T-helper 22 cell (primary cell): ENCODE measurements at places on chromosomes 4 and X.

GRCh38 chr4:36099509-36099908 is 144.8 kb downstream of the ARAP2 start:
- no peak for DNase-seq

DNA sequence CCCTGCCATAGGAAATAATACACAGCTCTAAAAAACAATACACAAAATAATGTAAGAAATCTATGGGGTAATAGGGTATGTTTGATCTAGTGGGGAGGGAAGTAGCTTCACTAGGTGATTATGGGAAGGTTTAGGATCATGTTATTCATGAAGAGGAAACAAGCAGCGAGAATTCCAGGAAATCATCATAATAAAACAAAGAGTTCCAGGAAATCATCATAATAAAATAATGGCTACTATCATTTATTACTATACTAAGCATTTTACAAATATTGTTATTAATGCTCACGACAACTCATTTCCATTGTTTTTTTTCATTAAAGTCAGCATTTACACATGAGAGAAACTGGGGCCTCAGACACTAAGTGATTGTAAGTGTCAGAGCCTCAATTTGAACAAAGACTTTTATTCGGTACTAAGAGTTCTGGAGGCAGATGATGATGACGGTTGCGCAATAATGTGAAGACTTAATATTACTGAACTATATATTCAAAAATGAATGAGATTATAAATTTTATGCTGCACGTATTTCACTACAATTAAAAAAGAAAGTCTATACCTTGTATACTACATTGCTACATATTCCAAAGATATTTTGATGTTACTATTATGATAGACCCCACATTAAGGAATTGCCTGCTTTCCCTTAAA is 12.2 kb upstream of the CXCL8 start:
- DNase-seq: no peak

DNA sequence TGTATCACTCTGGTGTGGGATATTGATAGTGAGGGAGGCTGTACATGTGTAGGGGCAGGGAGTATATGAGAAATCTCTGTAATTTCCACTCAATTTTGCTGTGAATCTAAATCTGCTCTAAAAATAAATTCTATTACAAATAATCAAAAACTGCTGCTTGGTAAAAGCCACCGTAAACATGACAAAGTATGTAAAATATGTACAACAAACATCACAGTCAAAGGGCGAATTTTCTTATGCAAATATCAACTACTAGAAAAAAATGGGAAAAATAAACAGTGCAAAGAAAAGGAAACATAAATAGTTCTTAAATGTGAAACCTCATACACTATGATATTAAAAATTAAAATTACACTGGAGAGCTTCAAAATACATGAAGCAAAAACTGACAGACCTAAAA is 105.1 kb upstream of the DCLK2 start:
- DNase-seq: no peak

DNA sequence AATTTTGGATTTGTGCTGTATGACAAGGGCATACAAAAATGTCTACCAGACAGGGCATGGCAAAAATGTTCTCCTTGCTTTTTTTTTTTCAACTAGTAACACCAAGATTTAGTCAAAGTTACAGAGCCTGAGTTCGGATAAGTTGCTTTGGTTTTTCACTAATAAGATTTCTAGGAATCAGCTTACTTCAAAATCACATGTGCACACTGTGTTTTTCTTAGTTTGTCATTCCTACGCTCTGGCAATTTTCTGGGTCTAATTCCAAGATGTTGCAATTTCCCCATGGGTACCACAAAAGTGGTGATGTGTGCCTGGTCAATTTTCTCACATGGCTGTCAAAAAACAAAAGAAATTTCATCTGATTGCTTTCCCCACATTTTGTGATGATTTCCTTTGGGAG is 6.3 kb downstream of the C1QTNF7 start:
- no peak for DNase-seq

- DNase-seq: no peak
These were observed 28.3 kb downstream of the GPR143 start for GRCh38 chrX:9737363-9737762.

DNA sequence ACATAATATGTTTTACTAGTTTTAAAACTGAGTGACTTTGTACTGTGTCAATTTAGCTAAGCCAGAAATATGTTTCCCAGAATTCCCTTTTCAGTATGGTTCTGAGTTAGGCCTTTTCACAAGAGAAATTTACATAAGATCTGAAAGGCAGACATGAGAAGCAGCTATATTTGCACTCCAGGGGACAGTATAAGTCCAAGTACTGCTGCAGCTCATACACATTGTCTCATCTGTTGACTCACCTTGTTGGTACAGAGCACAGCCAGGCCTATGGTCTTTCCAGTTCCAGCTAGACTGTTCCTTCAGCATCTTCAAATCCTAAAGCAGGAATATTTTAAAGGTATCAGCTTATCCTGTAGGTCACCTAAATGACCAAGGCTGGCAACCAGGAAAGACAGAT is 53.5 kb downstream of the BMP3 start:
- no peak for DNase-seq

- DNase-seq: no peak
These were observed 146.8 kb downstream of the DCLK2 start for GRCh38 chr4:150224896-150225591.

- DNase-seq: no peak
These were observed 209.3 kb downstream of the UGT8 start for GRCh38 chr4:114807759-114808404.

DNA sequence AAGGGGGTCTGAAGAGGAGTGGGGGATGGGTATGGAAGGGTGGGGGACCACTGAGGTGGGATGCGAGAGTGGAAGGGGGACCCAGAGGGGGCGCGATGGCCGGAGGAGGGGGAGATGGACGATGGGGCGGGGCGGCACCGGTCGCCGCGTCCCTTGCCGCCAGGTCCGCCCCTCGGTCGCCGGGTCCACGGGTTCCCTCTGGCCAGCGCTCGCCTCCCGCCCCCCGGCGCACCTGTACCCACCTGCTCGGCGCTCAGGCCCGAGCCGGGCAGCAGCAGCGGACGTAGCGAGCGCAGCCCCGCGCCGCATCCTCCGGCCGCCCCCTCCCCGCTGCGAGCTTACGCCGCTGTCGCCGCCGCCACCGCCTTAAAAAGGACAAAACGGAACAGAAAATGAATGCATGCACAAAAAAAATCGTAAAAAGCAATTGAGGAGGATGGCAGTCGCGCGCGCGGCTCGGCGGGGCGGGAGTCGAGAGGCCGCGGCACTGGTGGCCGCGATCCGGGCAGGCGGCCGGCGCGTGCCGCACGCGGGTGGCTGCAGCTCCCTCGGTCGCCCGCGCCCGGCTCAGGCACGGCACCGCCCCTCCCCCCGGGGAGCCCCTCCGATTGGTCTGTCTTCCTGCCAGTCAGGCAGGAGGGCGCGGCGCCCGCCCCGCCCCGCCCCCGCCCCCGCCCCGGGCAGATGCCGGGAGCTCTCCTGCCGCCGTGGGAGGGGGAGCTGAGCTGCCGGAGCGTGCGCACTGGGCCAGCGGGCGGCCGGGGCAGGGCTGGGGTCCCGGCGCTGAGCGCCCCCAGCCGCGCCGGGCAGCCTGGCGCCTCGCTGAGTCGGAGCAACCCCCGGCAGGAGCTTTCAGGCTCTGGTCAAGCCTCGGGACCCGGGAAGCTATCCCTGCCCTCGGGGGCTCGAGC is at the start of gene JAKMIP1:
Gene JAKMIP1 (minus strand): TSS at position 539 of the 911 bp plus-strand sequence. CDS start 87,699 bp downstream, outside the sequence.
- DNase-seq: peak; percentile 79

DNA sequence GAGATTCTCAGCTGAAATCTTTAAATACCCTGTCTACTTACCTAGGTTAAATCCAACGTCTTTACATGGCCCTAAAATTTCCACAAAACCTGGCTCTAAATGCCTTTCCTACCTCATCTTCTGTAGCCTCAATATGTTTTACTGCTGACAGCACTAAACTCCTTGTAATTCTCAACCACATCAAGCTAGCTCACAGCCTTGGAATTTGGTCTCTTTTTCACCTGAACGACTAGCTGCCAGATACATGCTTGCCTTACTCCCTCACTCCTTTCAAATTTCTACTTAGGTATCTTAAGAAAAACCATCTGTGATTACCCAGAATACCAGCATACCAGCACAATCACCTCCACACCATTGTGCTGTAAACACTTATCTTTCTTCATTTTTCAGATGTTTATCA is 635.6 kb upstream of the PCDH10 start:
- DNase-seq: no peak

DNA sequence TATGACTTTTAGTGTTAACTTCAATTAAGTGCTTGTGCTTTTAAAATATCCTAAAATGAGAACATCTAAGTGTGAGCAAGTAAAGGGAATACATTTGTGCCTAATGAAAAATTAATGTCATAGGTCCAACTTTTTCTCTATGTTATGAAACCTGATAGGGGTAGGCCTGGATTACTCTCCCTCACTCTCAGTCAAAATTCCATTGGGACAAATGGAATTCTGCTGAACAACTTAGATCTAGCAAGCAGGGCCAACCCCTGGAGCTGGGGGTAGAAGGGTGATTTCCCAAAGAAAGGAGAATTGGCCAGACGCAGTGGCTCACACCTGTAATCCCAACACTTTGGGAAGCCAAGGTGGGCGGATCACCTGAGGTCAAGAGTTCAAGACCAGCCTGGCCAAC is 67.4 kb downstream of the EDNRA start:
- no peak for DNase-seq

DNA sequence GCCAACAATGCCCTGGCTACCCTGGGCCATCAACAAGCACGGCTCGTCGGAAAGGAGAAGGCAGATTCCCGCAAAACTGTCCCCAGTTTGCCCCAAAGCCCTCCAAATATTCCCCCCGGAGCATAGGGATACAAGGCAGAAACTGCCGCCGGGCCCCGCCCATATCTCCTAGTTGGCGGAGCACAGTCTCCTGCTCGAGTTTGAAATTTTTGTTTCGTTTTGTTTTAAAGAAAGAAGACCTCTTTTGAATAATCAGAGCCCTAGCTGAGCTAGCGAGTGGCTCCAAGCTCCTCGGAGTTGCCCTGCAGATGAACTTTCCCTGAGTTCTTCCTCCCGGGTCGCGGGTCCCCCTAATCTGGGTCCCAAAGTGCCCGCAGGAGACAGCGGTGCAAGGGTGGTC is 138.1 kb upstream of the ZIC3 start:
- no peak for DNase-seq

GRCh38 chr4:2866160-2866861 is 22.7 kb downstream of the ADD1 start:
- DNase-seq: no peak

DNA sequence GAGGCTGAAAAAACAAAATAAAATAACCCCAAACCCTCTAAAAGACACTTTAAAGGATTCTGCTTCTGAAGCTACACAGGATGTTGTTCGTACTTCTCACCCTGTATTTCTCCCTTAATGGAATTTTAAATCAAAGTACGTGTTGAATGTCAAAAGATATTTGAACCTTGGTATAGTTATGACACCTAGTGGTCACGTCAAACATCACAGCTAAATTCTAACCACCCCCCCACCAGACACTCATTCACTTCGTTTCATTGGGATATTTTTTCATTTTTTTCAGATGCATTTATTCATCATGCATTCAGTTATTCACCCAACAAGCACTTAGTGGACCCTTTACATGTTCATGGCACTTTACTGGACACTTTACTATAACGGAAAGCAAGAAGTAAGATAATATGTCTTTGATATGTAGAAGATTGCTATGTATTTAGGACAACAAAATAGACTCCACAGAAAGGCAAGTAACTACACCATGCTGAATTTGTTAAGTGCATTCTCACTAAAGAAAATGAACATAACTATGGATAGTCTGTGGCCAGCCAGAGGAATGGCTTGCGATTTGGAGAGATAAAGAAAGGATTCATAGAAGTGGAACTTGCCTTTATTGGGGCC is 62.5 kb upstream of the GPR174 start:
- no peak for DNase-seq

DNA sequence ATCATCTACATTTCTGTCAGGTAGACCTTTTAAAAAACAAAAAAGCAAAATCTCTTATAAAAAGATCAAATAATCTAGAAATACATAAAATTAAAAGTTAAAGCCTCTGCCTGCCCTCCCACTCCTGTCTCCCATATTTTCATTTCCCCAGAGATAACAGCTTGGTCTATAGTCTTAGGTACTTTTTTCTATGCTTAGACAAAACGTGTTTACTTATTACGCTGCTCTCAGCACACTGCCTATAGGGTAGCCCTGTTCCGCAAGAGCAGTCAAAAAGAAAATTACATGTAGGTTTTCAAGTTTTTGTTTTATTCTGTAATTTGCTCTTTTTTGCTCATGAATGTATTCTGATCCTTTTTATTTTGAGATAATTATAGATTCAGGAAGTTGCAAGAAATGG is 73.3 kb downstream of the TAF1 start:
- DNase-seq: no peak

GRCh38 chr4:159209249-159209648 is 106.4 kb downstream of the RAPGEF2 start:
- DNase-seq: no peak

DNA sequence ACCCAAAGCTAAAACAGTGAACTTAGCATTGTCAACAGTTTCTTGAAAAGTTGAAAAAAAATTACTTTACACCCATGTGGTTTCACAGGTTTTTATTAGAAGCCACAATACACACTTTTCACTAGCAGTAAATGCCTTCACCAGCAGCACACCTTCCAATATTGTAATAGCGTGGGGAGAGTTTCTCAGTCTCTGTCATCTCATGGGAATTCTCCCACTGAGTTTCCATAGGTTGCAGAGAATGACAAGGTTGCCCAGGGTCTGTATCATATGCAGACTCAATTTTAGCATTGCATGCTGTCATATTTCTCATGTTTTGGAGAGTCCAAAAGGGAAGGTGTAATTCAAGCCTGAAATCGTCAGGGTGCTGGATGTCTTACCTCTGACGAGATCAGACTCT is 486.1 kb upstream of the TENM3 start:
- no peak for DNase-seq

- no peak for DNase-seq
These were observed 124.7 kb upstream of the FAM9B start for GRCh38 chrX:9158611-9159010.

DNA sequence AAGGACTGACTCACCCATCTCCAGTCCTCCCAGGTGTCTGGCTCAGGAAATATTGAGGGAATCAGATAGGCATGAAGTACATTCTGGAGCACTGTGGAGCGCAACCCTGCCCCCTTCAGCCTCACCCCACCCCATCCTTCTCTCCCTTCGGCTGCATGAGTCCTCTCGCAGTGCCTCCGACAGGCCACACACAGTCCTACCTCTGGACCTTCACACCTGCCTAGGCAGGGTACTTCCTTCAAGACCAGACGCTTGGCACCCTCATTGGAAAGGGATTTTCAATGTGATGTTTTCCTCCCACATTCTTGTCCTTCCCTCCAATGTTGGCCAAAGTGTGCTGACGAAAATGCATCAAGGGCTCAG is 26.8 kb upstream of the PPP2R2C start:
- DNase-seq: no peak

- DNase-seq: no peak
These were observed 448.6 kb upstream of the TECRL start for GRCh38 chr4:64857815-64858214.
